ENCODE measurements at places on chromosomes 16 and 17.

- DNase-seq = no peak
Measured at GRCh38 chr16:66580605-66581209, 1.4 kb downstream of the CMTM2 start.

GRCh38 chr17:67047382-67047781, 3.0 kb downstream of the CACNG1 start:
- no peak for DNase-seq

DNA sequence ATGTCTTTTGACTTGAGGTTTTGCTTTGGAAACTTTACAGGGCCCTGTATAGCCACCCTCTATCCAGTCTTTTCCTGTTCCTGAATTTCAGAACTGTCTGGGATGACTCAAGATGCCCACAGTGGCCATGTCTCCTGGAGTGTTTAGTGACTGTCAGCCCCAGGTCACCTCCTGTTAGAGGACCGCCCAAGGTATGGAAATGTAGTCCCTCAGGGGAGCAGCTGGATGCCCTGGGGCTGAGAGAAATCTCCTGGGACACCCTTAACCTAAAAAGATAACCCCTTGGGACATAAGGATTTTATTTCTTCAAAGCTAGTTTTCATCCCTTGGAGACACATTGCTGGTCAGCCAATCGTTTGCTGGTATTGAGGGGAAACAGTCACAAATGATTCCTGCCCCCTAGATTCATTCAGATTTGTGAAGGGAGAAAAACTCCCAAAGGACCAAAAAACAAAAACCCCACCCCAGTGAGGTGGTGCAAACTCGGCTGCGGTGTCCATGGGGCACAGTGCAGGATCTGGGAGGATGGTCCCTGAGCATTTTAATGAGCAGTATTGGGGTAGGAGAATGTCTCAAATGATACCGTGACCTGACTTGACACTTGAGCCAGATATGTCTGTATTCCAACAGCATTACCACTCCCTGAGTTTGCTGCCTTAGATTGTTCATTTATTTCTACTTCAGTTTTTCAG, 1.7 kb downstream of the ZNF267 start:
- DNase-seq = no peak

GRCh38 chr17:14621826-14622614, 321.1 kb downstream of the HS3ST3B1 start:
- DNase-seq = no peak

GRCh38 chr16:75281826-75282225, 30.4 kb upstream of the BCAR1 start:
- DNase-seq = no peak

- no peak for DNase-seq
Measured at GRCh38 chr17:38603786-38604478, 1.8 kb downstream of the SRCIN1 start.

DNA sequence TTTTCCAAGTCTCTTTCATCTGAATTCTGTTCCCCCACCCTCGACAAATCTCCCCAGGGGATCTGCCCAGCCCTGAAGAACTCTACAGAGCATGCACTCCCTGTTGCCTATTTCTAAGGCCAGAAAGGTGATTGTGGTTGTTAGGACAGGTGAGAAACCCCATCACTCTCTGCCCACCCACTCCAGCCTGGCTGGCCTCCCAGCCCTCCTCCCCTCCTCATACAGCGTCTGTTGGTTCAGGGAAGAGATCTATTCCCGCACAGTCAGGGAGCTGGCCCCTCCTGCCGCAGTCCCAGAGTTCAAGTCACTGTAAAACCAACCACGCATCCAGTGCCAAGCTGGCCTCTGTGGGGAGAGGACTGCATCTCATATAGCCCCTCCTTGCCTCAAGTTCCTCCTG, 98.7 kb downstream of the KCNJ12 start:
- no peak for DNase-seq
